ENCODE measurements at places on chromosomes 6 and 20.

- DNase-seq: no peak
Observed at GRCh38 chr20:61253264-61253639, 1.2 kb downstream of the CDH4 start.

GRCh38 chr6:12026120-12026519 is 14.0 kb downstream of the HIVEP1 start:
- DNase-seq: no peak

DNA sequence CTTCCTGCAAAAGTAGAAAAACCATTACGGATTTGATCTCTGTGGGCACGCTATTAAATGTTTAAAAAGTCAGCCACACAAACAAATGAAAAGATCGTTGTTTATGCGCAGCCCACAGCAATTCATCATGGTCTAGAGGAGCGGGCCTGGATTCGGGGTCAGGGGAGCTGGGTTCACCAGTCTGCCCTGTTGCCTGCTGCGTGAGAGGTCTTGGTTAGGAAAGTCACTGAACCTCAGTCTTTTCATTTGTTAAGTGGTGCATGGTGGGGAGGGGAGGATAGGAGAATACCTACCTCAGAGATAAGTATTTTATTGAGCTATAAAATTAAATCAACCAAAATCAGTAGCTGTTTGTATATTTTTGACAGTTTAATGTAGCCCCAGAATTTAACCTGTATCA is 47.3 kb upstream of the FYN start:
- no peak for DNase-seq

DNA sequence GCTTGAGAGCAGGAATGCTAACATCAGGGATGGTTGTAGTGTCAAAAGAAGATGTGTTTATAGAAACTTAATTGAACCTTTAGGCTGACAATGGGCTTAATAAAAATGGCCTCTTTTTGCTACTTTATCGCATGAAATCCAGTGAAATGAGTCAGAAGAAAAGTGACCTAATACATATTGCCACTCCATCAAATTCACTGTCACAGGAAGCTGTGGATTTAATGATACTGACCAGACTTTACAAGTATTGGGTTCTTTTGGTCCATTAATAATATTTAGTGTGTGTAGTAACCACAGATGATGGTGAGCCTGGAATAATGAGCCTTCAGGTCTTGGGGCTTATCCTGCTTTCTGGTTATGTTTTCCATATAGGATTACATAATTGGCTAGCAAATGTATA is 231.8 kb upstream of the GMDS start:
- no peak for DNase-seq

DNA sequence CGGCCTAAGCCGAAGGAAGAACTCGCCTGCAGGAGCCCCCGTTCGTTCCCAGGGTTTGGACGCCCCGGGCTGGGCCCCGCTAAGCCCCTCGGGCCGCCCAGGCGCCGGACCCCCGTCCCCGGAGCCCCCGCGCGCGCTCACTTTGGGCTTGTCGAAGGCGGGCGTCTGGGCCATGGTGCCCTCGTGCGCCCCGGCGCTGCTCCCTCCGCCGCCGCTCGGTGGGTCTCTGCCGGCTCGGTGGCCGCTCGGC is 140 bp downstream of the ADA start:
- DNase-seq: no peak

- no peak for DNase-seq
Observed at GRCh38 chr6:79687759-79688158, 56.6 kb downstream of the SH3BGRL2 start.

DNA sequence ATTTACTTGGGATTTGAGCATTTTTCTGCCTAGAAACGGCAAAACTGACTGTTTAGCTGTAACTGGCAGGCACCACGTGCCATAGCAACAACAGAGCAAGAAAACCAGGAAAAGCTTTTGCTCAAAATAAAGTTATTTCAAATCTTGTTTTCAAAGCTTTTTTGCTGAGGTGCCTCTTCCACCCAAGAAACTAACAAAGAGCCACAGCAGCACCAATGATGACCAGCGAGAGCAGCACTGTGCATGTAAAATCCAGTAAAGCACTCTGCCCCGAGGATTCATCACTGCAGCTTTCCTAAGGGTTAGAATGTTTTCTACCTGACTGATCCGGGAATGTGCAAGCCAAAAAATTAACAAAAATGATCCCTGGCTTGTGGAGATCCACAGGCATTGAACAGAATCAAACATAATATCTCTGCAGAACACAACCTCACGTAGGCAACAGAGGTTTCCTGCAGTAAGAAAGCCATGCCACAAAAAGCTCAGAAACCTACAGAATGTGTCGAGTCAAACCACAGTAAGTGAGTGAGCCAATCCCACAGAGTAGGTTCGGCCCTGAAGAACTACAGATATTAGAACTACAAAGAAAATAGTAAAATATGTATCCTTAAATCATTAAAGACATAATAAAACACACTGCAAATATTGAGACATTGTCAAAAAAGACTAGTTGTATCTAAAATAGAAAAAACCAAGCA is 7.4 kb upstream of the ULBP3 start:
- no peak for DNase-seq

DNA sequence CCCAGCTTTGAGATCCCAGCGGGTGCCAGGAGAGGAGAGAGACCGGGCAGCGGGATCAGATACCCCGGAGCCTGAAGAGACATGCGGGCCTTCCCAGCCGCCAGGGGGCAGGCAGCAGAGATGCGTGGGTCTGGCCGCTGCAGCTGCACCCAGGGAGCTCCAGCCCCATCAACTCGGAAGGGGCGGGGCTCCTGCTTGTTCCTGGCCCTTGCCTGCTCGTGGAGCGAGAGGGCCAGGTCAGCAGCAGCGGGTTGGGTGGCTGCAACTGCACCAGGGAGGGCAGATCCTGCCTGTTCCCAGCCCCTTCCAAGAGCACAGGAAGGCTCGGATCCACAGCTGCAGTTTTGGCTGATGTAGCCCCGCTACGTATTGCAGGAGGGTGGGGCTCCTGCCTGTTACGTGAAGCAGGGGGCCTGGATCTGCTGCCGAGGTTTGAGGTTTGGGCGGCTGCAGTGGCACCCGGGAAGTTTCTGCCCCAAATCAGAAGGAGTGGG is 532.8 kb downstream of the RFPL4B start:
- no peak for DNase-seq

- no peak for DNase-seq
Observed at GRCh38 chr6:11197175-11197536, 35.3 kb downstream of the NEDD9 start.

- no peak for DNase-seq
Observed at GRCh38 chr20:29301624-29302259, 1955.7 kb upstream of the DEFB115 start.

DNA sequence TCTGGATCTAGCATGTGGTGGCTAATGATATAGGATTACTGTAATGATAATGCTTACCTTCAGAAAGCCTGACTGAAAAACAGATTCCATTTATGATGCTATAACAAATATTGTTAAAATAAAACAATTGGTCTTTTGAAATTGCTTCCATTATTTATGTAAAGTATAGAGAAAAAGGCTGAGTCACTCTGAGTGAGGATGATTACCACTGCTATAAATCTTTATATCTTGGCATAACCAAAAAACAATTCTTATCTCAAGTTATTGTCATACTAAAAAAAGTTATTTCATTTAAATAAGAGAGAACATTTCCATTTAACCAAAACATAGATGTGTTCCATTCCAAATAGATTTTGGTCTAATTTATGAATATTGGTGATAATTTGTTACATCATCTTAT is 53.0 kb upstream of the DST start:
- DNase-seq: no peak

GRCh38 chr6:121236984-121237383 is 97.3 kb downstream of the TBC1D32 start:
- no peak for DNase-seq

DNA sequence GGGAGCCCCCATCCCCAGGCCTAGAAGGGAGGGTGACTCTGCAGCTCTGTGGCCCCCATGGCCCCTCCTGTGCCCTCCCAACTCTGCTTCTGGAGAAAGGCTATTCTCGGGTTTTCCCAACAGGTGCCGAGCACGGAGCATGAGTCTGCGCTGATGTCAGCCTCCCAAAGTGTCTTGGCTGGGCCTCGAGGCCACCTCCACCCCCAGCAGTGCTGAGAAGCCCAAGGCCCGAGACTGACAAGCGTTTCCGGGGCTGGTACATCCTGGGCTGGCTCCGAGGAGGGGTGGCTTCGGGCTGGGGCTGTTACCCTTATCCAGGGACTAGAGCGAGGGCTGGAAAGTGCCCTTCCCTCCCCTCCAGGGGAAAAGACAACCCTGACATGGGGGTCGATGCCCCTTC is 60.2 kb upstream of the GATA5 start:
- no peak for DNase-seq

DNA sequence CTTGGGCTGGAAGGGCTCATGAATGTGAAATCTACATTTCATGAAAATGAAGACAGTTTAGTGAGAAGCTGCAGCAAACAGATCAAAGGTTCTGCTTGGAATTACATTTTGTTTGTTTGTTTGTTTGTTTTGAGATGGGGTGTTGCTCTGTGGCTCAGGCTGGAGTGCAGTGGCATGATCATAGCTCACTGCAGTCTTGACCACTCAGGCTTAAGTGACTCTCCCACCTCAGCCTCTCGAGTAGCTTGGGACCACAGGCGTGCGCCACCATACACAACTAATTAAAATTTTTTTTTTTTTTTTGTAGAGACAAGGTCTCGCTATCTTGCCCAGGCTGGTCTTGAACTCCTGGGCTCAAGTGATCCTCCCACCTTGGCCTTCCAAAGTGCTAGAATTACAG is 5.8 kb downstream of the DSP start:
- no peak for DNase-seq

- DNase-seq: no peak
Observed at GRCh38 chr6:145306489-145306888, 428.8 kb downstream of the EPM2A start.

DNA sequence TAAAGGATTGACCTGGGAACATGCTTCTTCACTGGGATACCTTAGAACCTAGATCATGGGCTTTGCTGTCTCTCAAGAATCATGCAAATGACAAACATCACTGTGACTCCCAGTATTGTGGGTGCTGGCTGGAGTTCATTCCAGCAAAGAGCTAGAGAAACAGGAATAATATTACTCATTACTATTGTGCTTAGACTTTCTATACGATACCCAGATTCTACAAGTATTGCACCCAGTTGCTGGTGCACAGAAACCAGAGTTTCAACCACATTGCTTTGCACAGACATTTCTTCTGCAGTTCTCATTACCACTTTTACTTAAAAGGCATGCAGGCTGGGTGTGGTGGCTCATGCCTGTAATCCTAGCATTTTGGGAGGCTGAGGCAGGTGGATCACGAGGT is 220.4 kb upstream of the ZNF217 start:
- no peak for DNase-seq

- no peak for DNase-seq
Observed at GRCh38 chr6:126550323-126550722, 210.4 kb downstream of the CENPW start.

- no peak for DNase-seq
Observed at GRCh38 chr20:53104884-53105283, 132.7 kb downstream of the TSHZ2 start.

- no peak for DNase-seq
Observed at GRCh38 chr6:154403788-154404187, 47.2 kb upstream of the IPCEF1 start.

DNA sequence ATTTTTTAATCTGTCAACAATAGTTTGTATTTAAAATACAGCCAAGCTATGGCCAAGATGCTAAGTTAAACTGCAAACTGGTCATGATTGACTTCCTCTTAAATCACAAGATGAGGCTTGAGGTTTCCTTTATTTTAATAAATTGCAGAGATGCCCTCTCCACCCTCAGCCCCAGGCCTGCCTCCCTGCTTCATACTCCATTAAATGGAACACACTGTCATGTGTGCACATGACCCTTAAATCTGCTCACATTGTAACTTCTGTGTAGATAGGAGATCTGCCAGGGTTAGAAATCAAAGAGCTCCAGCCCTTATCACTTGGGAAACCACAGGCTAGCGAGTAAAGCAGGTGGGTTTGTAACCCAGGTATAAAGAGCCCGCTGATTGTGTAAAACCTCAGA is 20.8 kb downstream of the DUSP22 start:
- no peak for DNase-seq

- DNase-seq: no peak
Observed at GRCh38 chr6:14987490-14987889, 258.4 kb upstream of the JARID2 start.

GRCh38 chr6:143961066-143961465 is 47.0 kb downstream of the PLAGL1 start:
- no peak for DNase-seq

DNA sequence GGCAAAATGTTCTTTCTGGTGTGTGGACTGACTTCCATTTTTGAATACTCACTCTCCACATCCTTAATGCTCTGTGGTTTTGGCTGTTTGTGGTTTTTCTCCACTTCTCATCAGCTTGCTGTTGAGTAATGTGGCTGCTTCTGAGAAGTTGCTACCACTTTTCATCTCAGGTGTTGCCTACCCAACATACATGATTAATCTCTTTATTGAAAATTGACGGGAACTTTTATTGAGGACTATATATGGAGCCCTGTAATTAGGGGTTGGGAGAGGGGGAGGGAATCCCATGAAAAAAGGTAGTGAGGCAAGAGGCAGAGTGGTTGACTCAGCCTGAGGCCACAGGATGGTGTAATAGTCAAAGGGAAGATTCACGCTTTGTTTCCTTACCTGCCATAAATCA is 17.6 kb downstream of the IL22RA2 start:
- DNase-seq: peak; percentile 64

DNA sequence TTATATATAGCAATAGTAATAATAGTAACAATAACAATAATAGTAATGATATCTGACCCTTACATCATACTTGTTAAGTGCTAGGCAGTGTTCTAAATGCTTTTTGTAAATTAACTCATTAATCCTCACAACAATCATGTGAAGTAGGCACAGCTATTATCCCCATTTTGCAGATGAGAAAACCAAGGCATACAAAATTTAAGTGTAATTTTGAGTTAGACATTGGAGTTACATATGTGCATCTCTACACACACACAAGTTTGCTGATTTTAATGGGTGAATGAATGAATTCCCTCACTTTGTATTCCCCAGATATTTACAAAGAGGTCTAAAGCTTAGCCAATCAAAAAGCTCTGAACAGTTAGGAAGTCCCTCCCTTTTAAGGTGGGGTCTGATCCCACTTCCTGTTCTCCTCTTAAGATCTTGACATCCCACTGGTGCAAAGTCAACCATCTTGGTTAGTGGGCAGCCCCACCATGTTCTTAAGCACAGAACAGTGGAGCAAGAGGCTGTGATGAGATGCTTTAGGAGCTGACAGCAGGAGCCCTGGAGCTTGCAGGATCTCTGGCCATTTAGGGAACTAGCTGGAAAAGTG is 85.3 kb upstream of the FOXP4 start:
- DNase-seq: no peak

GRCh38 chr20:25197183-25197869 is 1.8 kb downstream of the ENTPD6 start:
- peak; percentile 63 for DNase-seq

DNA sequence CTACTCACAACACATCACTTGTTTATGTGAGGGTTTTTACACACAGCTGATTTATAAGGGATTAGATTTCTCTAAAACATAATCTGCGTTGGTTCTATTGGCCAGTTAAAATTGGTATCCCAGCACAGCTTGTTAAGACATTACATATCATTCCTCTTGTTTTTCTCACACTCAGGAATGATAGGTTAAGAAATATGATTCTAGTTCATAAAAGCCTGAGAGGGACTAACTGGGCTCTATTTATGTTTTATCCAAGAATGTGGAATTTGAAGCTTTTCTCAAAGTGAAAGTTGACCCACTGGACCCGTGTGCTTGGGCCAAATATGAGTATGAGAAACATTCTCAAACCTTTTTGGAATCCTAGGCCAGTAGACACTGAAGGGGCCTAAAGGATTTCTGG is 117.3 kb downstream of the TMEM170B start:
- no peak for DNase-seq

Data from CD4-positive, alpha-beta T cell (primary cell).